Suppressor macrophage (primary cell): ENCODE measurements at places on chromosomes 2 and 18.

GRCh38 chr2:128738446-128739110 lies 419.9 kb upstream of the HS6ST1 start:
- DNase-seq: no peak

- peak; percentile 82 for DNase-seq
Measured at GRCh38 chr2:37523814-37524362, 147.6 kb downstream of the CDC42EP3 start.

- DNase-seq: no peak
Measured at GRCh38 chr2:23533338-23533695, 148.3 kb downstream of the KLHL29 start.

DNA sequence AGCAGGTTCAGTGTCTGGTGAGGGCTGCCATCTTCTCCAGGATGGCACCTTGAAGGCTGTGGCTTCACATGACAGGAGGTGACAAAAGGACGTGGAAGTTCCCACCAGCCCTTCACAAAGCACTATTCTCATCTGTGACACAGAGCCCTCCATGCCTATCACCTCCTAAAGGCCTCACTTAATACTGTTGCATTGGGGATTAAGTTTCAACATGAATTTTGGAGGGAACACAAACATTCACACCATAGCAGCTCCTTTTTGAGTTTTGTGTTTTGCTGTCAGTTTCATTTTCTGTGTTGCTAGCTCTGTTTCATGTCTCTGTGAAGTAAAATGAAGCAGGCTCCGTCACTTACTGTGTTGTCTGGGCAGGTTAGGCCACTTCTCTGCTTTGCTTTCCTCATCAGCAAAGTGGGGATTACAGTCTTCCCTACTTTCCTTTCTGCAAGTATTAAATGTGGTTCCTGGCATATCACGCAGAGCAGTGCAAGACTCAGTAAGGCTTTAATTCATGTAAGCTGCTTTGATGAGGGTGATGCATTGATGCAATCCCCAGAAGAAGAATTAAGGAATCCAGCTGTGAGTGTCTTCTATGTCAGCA lies 31.6 kb downstream of the LIMS1 start:
- DNase-seq: no peak

- no peak for DNase-seq
Measured at GRCh38 chr2:84878896-84879583, 1.8 kb downstream of the TRABD2A start.

- DNase-seq: no peak
Measured at GRCh38 chr2:45172142-45172541, 162.9 kb upstream of the SIX2 start.

- no peak for DNase-seq
Measured at GRCh38 chr2:74316627-74317295, 26.5 kb downstream of the SLC4A5 start.

- no peak for DNase-seq
Measured at GRCh38 chr2:121505005-121505404, 25.7 kb upstream of the RNU4ATAC start.

GRCh38 chr2:45888167-45888566 lies 236.7 kb downstream of the PRKCE start:
- peak; percentile 87 for DNase-seq

DNA sequence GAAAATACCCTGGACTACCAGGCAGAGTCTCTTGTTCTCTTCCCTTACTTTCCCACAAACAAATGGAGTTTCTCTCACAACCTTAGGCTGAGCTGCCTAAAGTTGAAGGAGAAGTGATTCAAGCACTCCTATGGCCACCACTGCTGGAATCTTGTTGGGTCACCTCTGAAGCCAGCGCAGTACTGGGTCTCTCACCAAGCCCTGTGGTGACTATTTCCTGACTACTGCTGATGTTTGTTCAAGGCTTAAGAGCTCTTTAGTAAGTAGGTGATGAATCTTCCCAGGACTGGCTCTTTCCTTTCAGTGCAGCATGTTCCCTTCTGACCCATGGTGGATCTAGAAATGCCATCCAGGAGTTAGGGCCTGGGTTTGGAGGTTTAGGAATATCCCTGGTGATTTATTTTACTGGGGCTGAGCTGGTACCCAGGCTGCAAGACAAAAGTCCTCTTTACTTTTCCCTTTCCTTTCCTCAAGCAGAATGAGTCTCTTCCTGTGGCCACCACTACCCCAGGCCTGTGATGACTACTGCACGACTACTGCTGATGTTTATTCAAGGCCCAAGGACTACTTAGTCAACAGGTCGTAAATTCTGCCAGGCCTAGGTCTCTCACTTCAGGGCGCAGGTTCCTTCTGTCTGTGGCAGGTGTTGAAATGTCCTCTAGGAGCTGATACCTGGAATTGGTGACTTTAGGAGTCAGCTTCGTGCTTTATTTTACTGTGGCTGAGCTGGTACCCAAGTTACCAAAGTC lies 121.8 kb downstream of the SLC4A10 start:
- no peak for DNase-seq

- DNase-seq: no peak
Measured at GRCh38 chr2:71863396-71863795, 284.3 kb downstream of the CYP26B1 start.

DNA sequence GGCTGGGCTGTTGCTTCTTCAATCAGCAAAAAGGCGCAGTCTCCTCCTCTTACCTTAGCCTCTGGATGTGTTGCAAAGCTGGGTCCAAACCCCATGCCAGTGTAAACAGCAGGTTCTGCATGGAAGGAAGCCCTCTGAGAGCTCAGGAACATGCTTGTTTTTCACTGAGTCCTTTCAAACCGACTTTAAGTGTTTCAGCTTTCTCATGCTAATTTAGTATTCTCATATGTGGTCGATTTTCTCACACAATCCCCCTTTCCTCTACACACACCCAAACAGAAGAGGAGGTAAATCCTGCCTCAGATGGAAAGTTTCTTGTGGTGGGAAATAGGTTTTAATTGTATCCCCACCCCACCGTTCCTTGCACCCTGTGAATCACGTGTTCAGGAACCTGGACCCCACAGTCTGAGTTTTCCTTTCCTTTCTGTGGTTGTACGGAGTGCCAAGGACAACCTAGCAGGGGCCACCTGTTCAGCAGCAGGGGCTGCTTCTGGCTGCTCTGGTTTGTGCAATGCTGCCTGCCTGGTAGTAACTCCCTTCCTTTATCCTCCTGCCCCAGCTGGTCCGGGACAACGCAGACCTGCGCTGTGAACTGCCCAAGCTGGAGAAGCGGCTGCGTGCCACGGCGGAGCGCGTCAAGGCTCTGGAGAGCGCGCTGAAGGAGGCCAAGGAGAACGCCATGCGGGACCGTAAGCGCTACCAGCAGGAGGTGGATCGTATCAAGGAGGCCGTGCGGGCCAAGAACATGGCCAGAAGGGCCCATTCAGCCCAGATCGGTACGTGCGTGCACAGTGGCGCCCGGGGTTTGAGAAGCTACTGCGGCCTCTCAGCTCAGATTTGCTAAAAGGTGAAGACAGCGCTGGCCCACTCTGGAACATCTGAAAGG lies 28.7 kb upstream of the LYPD6B start:
- DNase-seq: no peak

- no peak for DNase-seq
Measured at GRCh38 chr2:38207168-38207567, 131.2 kb upstream of the CYP1B1 start.

GRCh38 chr2:10078704-10079265 lies 1.4 kb downstream of the CYS1 start:
- DNase-seq: no peak

DNA sequence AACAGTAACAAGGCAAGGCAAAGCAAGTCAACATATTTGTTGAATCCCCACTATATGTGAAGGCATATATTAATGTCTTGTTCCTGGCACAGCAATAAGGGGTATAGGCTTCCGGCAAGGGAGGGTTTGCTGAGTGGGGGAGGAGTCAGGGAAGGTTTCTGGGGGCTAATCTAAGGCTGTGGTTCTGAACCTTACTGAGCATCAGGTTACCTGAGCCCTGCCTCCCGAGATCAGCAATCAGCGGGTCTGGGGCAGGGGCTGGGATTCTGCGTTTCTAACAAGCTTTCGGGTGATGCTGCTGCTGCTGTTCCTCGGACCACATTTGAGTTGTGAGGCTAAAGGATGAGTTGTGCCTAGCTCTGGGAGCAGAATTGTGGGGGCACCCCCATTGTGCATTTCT lies 401.7 kb upstream of the SPRED2 start:
- no peak for DNase-seq

- no peak for DNase-seq
Measured at GRCh38 chr2:128263902-128264331, 54.8 kb downstream of the HS6ST1 start.

DNA sequence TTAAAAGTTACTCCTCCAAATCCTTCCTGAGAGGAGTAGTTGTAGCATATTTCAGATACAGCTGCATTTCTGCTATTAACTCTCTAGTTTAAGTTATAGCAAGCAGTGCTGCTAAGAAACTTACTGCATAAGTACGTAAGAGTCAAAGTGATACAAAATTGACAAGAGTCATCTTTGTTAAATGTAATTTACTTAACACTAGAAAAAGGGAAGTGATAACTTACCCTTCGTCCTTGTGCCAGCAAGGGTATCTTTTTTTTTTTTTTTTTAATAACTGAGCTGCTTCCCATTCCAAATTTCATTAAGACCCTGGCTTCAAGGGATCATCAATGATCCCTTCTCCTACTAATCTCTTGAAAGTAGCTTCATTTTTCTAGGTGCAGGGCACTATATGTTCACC lies 493.0 kb downstream of the PLCL1 start:
- DNase-seq: no peak

GRCh38 chr2:190802129-190802528 lies 78.5 kb upstream of the GLS start:
- no peak for DNase-seq

- DNase-seq: no peak
Measured at GRCh38 chr2:176159663-176160250, 2.6 kb downstream of the HOXD3 start.

DNA sequence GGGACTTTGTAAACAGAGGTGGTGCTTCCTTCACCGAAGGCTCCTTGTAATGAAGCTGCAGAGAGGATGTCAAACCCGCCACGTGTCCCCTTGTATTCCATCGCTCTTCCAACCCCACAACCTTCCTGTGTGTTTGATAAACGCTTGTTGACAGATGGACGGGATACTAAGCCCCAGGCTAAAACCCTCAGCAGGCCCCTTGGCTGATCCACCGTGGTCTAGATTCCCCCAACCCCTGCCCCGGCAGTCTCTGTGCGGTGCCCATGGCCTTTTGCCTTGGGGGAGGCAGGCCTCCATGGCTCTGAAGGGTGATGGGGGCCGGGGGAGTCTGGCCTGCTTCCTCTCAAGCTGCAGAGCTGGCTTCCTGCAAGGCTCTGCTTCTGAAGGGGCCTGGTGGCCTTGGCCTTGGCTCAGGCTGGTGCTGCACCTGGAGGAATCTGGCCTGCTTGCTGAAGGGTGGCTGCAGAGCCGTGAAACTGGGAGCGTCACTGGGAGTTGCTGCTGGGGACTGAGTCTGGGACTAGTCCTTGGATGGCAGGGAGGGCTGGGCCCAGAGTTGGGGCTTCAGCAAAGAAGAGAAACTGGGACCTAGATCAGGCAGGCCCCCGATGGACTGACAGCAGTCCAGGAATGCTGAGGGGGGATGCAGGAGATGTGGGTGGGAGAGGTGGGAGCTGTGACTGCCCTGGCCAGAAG lies 9.6 kb upstream of the NTSR2 start:
- DNase-seq: no peak

GRCh38 chr2:56448403-56449001 lies 264.7 kb downstream of the CCDC85A start:
- no peak for DNase-seq

DNA sequence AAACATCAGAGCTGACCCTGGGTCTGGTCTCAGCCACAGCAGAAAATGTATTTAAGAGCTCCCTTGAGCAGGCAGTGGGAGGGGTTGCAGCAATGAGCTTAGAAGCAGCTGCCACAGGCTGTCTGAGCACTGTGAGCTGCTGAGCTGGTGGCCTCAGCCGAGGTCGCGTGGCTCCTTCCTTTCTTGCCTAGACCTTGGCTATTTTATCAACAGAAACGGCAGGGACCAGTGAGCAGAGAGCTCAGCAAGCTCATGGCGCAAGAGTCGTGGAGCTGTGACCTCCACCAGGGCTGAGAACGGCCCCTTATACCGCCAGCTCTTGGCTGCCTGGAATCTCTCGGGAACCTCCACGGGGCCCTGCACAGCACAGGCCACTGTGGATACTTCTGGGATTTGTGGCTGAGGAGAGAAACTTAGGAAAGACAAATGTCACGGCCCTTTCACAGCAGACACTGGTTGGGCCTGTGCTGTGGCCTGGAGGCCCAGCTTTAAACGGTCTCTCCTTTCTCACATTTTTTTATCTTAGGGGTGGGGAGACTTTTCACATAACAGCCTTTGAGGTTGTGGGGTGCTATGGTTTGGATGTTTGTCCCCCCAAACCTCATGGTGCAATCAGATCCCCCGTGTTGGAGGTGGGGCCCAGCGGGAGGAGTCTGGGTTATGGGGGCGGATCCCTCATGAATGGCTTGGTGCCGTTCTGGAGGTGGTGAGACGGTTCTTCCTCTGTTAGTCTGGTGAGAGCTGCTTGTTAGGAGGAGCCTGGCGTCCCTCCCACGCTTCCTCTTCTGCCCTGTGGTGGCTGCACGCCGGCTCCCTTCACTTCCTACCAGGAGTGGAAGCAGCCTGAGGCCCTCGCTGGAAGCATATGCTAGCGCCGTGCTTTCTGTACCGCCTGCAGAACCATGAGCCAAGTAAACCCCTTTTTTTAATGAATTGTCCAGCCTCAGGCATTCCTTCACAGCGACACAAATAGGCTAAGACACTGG lies 1.7 kb downstream of the ALLC start:
- peak; percentile 40 for DNase-seq

DNA sequence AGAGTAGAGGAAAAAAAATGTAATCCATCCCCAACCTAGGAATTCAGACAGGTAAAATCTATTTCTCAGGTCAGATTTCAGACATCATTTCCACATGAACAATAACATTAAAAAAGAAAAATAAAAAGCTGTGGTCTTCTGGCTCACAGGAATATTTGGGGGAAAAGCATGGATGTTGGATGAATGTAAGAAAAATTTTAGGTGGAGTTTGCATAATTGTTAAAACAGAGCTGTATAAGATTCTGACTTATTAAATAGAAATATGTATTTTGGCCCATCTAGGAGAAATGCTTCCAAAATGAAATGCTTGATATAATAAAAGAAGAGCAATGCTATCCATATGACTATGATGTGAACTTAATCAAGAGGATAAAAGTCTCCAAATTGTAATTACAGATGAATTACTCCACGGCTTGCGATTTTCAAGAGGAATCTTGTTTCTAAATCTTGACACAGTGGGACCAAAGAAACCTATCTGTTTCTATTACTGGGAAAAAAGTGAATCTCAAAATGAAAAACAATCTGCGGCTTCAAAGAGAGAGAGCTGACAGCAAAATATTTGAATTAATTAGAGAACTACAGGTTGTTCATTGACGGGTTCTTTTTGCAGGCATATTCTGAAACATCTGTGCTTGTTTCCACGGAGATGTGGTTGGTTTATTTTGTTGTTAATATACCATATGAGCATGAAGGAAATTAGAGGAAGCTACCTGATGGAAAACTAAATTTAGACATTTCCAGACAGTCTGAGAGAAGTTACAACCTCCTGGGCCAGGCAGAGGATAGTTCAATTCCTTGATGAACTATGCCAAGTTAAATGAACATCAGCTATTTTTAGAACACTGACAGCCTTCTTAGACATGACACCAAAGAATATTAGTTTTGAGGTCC lies 468.7 kb downstream of the PID1 start:
- DNase-seq: no peak

GRCh38 chr2:170571612-170572011 lies 143.5 kb upstream of the SP5 start:
- DNase-seq: no peak

- DNase-seq: no peak
Measured at GRCh38 chr2:7191932-7192331, 274.7 kb downstream of the RNF144A start.

GRCh38 chr2:13968811-13969210 lies 663.7 kb upstream of the LRATD1 start:
- DNase-seq: no peak
